Gastrocnemius medialis (tissue), 4 donors: ENCODE measurements at places on chromosomes 16 and 17.

DNA sequence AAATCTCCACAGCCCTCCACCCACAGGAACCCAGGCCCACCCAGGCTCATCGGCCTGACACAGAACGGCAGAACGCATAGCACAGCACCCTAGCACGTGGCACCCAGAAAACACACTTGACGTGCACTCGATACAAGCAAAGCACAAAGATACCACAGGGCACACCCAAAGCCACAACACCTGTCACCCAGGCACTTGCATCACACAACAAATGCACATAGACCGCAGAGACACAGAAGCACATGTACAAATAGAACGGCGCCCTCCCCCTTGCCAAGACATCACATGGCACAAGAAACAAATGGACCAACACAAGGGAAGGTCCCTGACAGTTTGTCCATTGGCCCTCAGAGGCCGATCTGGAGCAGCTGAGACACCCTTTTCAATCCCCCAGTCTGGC, 147.7 kb upstream of the WSCD1 start:
- peak; percentile 29 for DNase-seq

DNA sequence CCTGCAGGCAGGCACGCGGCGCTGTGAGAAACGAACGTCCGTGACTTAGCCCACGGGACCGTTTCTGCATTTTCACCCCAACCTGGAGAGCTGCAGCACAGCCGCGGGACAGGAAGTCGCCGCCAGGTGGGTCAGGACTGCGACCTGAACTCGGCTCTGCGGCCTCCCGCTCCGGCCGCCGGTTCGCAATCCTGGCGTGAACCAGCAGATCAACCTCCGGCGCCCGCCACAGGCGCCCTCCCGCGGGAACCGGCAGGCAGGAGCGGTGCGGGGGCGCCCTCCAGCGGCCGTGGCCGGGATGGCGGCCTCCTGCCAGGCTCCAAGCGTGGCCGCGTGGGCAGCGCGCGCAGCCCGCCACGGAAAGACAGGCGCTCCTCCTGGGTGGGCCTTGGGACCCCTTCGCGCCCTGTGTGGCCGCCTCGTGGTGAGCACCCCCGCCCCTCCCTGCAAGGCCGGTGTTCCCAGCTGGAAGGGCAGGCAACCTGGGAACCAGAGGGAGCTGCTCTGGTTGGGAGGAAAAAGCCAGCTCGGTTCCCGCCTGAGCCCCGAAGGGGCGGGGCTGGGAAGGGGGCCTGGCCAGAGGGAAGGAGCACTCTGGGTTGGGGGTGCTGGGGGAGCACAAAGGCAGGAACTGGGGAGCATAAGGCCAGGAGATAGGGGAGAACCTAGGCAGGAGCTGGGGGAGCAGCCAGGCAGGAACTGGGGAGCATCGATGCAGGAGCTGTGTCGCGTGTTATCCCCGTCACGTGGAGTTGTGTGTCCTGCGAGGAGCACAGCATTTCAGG, 28.2 kb downstream of the ACTG1 start:
- DNase-seq = peak; percentile 76

DNA sequence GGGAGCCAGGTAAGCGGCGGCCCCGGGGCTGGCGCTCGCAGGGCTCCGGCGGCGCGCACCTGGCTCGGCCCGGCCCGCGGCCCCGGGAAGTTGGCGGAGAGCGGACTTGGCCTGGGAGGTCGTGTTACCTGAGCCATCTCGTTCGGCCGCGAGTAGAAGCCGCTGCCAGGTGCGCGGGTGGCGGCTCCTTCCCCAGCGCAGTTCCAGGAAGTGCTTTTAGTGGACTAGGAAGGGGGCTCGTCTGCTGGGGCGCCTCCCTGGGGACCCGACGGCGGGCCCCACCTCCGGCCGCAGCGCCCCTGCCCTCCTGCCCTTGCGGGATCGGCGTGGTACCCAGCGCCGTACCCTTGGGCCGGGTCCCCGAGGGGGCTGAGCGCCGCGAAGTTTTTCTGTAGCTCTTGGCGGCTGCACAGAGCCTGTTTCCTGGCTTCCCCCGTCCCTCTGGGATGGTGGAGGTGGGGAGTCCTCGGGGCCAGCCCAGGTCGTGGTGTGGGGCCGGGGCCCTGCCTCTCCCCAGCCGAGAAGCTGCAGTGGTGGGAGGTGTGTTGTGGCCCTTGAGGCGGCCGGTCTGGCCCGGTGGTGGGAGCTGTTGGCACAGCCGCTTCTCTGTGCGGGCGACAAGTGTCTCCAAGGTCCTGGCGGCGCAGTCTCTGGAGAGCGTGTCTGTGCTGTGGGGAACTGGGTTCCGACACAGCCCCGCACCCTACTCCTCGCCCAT, 96.9 kb downstream of the RAB11FIP4 start:
- DNase-seq = peak; percentile 37

DNA sequence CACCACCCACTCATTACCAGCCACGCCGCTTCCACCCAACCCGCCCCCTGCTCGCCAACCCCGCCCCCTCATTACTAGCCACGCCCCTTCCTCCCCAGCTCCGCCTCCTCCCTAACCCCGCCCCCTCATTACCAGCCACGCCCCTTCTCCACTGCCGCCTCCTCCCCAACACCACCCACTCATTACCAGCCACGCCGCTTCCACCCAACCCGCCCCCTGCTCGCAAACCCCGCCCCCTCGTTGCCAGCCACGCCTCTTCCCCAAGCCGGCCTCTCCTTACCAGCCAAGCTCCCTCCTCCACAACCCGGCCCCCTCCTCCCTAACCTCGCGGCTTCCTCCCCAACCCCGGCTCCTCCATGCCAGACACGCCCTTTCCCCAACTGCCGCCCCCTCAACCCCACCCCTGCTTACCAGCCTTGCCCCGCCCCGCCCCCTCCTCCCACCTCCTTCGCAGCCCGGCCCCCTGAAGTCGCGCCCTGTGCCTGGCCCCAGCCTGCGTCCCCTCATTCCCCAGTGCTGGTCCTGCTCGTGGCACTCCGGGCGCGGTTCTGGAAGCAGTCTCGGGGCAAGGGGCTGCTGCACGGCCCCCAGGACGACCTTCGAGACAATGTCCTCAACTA, 7.3 kb downstream of the SLC22A31 start:
- DNase-seq = no peak

- no peak for DNase-seq
Measured at GRCh38 chr16:82133798-82134197, 36.2 kb downstream of the MPHOSPH6 start.

- DNase-seq = no peak
Measured at GRCh38 chr17:60627124-60627523, 27.1 kb downstream of the PPM1D start.

- no peak for DNase-seq
Measured at GRCh38 chr17:40351359-40352236, 12.9 kb downstream of the GJD3 start.

DNA sequence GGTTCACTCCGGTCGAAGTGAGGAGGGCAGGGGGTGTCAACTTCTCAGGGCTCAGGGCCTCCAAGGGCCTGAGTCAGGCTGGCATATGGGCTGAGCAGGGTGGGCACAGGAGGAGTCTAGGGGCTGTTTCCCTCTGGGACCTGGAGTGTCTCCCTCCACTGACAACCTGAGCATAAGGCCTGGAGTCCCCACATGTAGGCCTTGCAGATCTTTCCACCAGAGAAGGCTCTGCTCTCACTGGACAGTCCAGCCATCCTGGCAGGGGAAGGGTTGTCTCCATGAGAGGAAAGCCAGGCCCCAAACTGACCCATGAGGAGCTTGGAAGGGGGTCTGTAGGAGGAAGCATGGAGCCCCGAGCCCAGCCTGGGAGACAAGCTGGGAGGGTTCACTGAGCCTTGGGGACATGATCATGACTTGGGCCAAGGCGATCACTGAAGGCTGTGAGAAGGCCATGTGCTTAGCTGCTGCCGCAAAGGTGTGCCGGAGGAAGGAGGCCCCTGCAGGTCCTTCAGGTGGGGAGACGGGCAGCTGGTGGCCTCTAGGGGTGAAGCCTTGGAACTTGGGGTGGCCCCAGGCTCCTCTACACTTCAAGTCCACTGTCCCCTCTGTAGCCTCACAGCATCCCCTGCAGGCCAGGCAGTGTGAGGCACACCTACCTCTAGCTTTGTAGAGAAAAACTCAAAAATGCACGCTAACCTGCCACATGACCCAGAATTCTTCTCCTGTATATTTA, 9.9 kb downstream of the CMTM2 start:
- no peak for DNase-seq

- DNase-seq = no peak
Measured at GRCh38 chr16:54977211-54977610, 46.5 kb downstream of the IRX5 start.

DNA sequence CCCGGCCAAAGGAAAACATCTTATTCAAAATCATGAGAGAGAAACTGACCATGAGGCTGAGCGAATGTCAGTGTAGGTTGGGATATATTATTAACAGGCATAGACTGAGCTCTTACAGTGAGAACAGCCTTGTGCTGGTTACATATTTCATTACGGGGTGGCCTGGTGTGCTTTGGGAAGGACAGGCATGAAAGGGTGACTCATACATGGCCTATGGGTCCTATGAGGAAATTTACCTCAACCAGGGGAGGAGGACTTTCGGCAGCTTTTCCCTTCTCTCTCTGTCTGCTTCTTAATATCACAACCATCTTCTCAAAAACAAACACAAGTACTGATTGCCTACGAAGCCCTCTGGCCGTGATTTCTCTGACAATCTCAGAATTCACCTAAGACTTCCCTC, 579.1 kb downstream of the CDH13 start:
- DNase-seq = no peak

GRCh38 chr17:1030684-1031532, 34.0 kb downstream of the TIMM22 start:
- DNase-seq = peak; percentile 33

DNA sequence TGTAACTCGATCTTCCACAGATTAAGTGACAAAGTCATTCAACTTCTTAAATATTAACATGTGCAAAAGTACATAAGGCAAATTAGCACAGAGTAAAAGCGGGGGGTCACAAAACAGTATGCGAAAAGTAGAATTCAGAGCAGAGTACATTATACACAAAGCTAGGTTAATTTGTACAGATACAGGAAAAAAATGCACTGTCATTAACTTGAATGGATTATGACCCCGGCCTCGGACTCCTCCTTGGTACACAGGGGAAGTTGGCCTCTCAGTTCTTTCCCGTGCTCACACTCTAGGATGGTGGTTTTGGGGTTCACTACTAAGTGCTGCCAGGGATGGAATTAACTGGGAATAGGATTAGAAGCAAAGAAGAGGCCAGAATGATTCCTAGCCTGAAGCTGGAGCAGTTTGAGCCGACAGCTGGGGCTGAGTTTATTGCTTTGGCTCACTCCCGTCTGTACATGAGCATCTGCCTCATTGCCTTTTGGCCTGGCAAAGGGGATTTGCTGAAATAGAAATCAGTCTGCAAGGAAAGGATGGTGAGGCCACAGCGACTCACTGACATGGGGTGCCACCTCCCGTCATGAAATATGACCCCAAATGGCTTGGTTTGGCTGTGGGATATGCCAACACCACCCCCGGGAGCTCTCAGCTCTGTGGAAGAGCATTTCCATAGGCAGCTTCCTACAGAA, 23.6 kb downstream of the NTN1 start:
- no peak for DNase-seq

GRCh38 chr17:50767446-50767845, at the start of gene ANKRD40CL:
TSS of gene ANKRD40CL (minus strand) at chr17:50767518. CDS start at chr17:50766913, 605 bp downstream.
- DNase-seq = no peak

GRCh38 chr16:87216148-87216840, 100.9 kb downstream of the C16orf95 start:
- DNase-seq = no peak

DNA sequence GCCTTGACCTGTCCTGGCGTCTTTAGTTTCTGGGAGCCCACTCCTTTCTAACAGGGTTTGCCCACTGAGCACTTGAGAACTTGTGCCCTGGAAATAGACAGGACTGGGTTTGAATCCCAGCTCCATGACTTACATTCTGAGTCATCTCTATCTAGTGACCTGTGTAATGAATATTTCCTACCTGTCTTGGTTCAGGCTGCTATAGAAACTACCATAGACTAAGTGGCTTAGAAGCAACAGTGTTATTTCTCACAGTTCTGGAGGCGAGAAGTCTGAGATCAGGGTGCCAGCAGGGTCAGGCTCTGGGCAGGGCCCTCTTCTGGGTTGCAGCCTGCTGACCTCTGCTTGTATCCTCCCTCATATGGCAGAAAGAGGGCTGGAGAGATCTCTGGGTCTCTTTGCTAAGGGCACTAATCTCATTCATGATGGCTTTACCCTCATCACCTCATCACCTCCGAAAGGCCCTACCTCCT, 110.7 kb upstream of the DHX40 start:
- no peak for DNase-seq

- no peak for DNase-seq
Measured at GRCh38 chr16:79716645-79717332, 116.3 kb upstream of the MAF start.

- no peak for DNase-seq
Measured at GRCh38 chr17:2904135-2904534, 107.9 kb downstream of the RAP1GAP2 start.

- DNase-seq = no peak
Measured at GRCh38 chr17:80111702-80112470, 10.5 kb downstream of the GAA start.

DNA sequence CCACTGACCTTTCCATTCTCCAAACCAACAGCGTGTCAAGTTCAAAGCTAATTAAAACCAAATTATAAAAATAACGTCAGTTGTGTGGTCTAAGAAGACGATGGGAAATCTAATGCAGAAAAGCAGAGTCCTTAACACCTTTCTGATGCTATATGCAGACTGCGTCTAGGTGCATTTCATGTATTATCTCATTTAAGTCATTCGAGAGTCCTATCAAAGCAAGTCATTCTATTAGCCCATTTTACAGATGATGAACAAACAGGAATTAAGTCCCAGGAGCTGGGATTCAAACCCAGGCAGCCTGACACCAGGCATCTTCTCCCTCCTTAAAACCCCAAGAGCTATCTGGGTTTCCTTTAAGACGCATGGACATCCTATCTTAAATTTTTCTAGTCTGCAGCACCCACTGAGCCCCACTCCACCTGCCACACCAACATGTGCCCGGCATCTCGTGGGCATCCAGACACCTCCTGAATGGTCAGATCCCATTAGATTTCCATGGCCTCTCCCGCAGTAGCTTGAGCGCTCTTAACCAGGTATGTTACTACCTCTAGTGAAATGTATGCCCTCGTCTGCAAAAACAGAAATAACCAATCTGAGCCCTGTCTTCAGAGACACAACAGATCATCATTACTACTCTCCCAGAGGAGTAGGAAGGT, 115.1 kb downstream of the ZFHX3 start:
- no peak for DNase-seq

GRCh38 chr17:42865638-42866094, 14.7 kb downstream of the AOC3 start:
- DNase-seq = no peak

DNA sequence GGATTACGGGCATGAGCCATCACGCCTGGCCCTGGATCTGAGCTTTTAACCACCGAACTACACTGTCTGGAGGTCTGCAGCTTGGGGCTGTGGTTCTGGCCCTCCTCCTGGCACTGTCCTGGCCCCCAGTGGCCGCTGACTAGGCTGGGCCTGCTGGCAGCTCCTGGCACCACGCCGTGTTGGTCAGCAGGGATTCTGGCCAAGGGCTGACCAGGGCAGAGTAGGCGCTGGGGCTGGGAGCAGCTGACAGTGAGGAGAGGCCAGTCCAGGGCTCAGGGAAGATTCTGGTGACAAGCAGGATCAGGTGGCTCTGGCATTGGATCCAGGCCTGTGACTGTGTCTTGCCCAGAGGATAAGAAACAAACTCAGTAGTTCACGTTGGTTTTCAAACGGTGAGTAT, 14.6 kb downstream of the EEF2K start:
- DNase-seq = peak; percentile 97
